ENCODE measurements at places on chromosomes 1 and 21.

DNA sequence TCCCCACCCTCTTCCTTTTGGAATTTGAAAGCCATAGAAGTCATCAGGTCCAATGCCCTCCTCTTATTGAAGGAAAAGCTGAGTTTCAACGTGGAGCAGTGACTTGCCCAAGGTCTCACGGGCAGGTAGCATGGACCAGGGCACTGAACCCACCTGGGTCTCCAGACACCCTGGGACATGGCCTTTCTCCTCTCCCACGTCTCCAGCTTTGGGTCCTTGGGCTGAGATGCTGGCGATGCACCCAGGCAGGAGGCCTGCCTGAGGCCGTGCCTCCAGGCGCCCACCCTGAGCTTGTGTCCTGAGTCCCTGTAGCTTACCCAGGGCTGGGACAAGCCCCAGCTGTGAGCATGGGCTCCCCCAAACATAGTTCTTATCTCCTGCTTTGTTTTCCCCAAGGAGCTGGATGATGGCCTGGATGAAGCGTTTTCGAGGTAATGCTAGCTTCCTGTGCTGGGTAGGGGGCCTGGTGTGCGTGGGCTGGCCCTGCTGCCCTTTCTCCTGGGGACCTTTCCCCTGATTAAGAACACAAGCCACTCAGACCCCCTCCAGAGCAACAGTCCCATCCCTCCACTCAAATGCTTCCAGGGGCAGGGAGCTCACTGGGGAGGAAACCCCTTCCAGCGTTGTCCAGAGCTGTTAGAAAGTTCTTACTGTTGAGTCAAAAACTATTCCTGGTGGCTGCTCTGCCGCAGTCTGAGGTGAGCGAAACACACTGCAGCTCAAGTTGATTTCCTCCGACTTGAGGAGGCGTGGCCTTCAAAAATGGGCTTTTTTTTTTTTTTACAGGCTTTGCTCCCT lies 21.6 kb downstream of the LDLRAP1 start:
- no peak for DNase-seq

GRCh38 chr1:85406887-85407533 lies 57.9 kb downstream of the DDAH1 start:
- DNase-seq: no peak

GRCh38 chr21:38879912-38880576 lies 74.3 kb downstream of the ETS2 start:
- no peak for DNase-seq

DNA sequence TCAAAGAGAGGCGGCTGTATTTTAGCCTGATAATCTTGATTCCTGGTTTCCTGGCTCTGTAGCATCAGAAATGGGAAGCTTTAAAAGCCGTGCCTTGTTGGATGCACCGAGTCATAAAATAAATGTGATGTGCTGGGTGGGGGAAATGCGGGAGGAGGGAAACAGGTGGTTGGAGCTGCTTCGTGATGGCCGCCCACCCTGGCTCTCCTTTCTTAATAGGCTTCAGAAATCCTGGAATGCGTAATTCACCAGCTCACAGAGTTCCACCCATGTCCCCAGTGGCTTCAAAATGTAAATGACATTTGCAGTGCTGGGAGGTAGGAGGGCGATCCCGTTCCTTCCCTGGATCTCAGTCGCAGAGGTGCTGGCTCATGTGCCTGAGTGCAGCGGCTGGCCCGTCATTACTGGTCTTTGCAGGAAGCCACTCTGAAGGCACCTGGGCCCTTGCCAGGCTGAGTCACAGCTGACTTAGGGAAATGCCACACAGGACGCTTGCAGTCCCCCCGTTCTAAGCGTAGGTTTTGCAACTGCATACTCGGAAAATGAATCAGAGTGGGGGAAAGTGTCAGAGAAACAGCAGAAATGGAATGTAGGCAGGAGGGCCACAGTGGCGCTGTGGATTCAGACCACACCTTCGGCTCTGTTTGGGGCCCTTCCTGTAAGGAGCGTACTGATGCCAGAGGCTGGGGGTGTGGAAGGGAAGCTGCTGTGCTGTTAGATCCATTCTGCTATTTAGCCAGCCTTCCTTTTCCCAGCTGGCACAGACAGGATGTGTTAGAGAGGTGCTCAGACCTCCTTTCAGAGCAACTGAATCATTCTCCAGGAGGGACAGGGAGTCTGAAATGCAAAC lies 37.6 kb downstream of the GALNT2 start:
- DNase-seq: no peak

GRCh38 chr1:12477936-12478611 lies 139.9 kb downstream of the DHRS3 start:
- DNase-seq: no peak

- no peak for DNase-seq
These were observed 23.9 kb upstream of the TMEM52 start for GRCh38 chr1:1942753-1943656.

- DNase-seq: no peak
These were observed 2.1 kb downstream of the PLD5 start for GRCh38 chr1:242522304-242522945.

GRCh38 chr1:172754609-172755008 lies 95.7 kb downstream of the FASLG start:
- DNase-seq: no peak

DNA sequence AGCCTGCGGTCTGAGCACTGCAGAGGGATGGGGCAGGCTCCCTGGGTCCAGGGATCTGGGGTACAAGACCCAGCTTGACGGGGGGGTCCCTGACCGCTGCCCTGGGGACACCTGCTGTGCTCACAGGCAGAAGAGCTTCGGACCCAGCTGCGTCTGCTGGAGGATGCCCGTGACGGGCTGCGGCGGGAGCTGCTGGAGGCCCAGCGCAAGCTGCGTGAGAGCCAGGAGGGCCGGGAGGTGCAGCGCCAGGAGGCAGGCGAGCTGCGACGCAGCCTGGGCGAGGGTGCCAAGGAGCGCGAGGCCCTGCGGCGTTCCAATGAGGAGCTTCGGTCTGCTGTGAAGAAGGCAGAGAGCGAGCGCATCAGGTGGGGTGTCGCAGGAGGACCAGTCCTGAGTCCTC lies 25.2 kb downstream of the MFAP2 start:
- no peak for DNase-seq

GRCh38 chr1:29709704-29710280 lies 473.5 kb downstream of the PTPRU start:
- DNase-seq: no peak

- no peak for DNase-seq
These were observed 31.6 kb downstream of the PYHIN1 start for GRCh38 chr1:158962983-158963382.

DNA sequence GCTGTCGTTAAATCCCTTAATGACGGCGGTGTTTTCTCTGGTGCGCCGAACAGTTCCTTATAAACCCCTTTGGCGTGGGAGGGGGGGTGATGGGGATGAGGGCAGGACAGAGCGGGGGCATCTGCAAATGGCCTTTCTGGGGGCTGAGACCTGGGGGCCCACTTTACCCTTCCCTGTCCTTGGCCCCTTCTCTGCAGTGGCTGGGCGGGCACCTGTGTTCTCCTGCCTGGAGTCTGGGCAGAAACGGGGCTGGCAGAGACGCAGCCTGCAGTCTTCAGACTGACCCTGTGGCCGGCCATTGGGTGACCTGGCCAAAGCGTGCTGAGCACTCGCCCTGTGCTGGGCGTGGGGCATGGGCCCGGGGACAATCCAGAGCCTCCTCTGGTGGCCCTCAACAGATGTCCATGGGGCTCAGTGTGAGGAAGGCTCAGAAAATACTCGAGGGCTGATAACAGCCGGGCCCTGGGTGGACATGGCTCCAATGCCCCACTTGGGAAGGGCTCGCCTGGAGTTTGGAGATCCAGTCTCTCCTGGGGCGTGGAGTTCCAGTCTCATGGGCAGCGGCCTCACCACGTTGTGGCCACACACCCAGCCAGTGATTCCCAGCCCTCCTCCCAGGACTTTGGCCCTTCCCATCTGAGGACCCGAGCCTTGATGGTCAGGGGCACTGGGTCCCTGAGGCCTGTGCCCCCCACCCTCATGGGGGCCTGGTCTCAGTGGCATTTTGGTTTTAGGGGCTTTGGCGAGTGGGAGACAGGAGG lies 50.8 kb upstream of the ACTRT2 start:
- DNase-seq: no peak

DNA sequence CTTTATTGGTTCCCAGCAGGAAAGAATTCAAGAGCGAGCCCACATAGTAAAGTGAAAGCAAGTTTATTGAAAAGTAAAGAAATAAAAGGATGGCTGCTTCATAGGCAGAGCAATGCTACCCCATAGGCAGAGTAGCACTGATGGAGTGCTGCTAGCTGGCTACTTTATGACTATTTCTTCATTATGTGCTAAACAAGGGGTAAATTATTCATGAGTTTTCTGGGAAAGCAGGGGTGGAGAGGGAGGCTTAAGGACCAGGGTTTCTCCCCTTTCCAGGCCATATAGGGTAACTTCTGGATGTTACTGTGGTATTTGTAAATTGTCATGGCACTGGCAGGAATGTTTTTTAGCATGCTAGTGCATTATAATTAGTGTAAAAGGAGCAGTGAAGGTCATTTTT lies 1271.4 kb downstream of the KCNT2 start:
- DNase-seq: no peak

GRCh38 chr1:25140073-25140797 lies 92.1 kb downstream of the SYF2 start:
- DNase-seq: no peak

GRCh38 chr1:94622757-94623156 lies 81.2 kb upstream of the F3 start:
- DNase-seq: no peak

DNA sequence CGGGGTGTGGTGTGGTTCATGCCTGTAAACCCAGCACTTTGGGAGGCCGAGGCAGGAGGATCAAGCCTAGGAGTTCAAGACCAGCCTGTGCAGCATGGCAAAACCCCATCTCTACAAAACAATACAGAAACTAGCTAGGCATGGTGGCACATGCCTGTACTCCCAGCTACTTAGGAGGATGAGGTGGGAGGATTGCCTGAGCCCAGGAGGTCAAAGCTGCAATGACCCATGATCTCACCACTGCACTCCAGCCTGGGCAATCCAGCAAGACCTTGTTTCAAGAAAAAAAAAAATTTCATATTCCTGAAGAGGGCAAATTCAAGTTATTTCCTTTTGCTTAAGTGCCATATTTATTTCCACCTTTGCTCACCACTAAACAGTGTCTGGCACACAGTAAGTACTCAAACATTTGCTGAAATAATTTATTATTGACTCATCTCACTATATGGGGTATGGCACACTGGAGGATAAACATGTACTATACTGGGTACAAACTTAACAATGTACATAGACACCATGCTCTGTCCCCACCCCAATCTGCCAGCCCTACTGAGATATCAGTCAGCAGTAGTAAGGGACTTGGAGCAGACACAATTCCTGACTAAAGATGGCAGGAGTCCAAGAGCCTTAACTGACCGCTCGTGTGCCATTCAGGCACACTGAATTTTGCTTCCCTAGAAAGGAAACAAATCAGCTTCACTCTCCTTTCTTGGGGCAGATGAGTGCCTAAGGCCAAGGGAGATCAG lies 15.5 kb downstream of the MEAF6 start:
- no peak for DNase-seq

- no peak for DNase-seq
These were observed 12.3 kb downstream of the ARHGEF10L start for GRCh38 chr1:17551755-17552234.

- no peak for DNase-seq
These were observed 14.4 kb downstream of the CCDC190 start for GRCh38 chr1:162846256-162847212.

DNA sequence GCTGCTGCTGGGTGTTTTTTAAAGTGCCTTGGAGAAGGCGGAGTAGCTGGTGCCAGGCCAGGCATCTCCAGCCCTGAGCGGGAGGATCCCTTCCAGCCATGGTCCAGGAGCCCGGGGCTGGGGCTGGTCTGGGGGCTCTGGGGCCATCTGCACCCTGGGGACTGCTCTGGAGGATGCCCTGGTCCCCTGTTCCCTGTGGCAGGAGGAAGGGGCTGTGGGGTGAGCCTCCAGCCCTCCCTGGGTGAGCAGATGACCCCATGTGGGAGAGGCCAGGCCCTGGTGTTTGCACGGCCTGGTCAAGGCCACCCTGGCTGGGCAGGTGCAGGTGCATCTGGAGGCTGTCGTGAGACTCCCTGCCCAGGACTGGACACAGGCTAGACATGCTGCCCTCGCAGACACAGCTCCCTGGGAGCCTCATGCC lies 56.7 kb downstream of the SLX9 start:
- no peak for DNase-seq

GRCh38 chr1:6065093-6065858 lies 19.6 kb downstream of the KCNAB2 start:
- DNase-seq: no peak

DNA sequence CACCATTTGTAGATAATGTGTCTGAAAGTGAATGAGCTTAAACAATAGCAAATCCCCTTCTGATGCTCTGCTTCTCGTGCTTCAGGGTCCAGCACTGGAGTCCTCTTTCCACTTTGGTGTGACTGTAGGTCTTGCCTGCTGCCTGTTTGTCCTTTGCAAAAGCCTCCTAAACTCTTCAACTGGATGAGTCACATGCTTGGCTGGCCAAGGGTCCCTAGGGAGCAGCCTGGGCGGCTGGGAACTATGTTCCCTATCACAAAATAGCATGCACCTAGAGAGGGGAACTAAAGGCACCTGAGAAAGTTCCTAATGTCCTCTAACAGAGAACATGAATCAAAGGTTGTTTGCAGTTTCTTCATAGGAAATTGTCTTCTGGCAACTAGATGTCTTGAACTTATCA lies 607.2 kb upstream of the PLXNA2 start:
- no peak for DNase-seq

- no peak for DNase-seq
These were observed 3.8 kb downstream of the HECTD3 start for GRCh38 chr1:45007311-45007710.

DNA sequence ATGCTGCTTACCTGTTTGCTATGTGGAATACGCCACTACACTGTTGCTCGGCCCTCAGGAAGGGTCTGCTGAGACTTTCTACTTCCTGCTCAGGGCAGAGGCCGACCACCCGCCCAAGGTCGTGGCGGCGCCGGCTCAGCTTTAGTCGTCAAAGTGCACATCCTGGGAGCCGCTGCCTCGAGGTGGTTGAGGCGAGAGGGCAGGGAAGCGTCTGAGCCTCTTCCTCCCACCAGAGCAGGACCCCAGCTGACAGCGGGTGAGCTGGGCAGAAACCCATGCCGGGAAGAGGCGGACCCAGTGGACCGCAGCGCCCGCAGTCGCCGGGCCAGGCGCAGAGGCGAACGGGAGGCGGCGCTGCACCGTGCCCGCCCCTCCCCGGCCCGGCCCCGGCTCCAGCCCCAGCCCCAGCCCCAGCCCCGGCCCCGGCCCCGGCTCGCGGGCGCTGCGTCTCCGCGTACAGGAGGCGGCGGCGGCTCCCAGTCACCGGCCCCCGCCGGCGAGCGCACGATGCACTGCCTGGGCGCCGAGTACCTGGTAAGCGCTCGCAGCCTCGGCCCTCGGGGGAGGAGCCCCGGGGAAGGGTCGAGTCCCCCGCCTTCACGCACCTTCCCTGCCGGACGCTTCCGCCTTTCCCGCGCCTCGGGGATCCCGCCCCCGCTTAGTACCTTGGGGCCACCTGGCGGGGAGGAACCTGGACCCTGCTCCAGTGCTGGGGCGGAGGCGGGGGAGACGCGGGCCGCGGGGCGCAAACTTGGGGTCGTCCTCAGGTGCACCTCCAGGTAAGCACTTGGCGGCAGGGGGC lies at the start of gene SLC44A3:
SLC44A3 (plus strand) TSS at position 413 of the 802 bp plus-strand sequence; CDS start at position 508, 95 bp downstream.
- DNase-seq: no peak
